ENCODE measurements at places on chromosomes 4 and X. TPM values are rescaled to one million over a fixed set of nuclear protein-coding genes. Genes with fewer than 3 reads are reported as not detected.

DNA sequence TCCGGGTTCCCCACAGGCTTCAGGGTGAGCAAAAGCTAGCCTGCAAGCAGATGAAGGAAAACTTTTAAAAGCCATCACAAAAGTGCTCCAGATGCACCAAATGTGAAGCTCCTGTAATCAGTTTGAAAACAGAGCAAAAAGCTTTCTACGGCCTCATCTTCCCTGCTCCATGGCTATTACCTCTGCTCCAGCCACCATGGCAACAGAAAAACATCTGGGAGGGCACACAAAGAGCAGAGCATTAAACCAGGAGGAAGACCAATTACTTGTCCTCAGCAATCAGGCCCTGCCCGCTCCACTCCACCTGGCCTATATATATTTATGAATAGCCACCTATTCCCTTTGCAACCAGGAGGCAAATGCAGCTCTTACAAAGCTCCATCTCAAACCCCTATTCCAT, 33.6 kb downstream of the TMEM154 start:
- no peak for DNase-seq
- no peak overlapping the region for H3K4me3 ChIP-seq
- H3K36me3 ChIP-seq: no peaks in the 10 kb centered on the region
- H3K4me1 ChIP-seq: no peaks in the 10 kb centered on the region
- H3K27ac ChIP-seq: no peak overlapping the region
- no peaks in the 10 kb centered on the region for H3K27me3 ChIP-seq

- no peak overlapping the region for H3K27ac ChIP-seq
- H3K27me3 ChIP-seq: no peaks in the 10 kb centered on the region
- no peaks in the 10 kb centered on the region for H3K4me1 ChIP-seq
Measured at GRCh38 chr4:181261279-181261678, 981.9 kb upstream of the TENM3 start.

GRCh38 chr4:144179152-144179739, 38.7 kb upstream of the GYPA start:
- H3K27ac ChIP-seq: no peak overlapping the region
- no peak for DNase-seq
- H3K4me3 ChIP-seq: no peak overlapping the region
- H3K36me3 ChIP-seq: no peaks in the 10 kb centered on the region

The RAB9B gene
- polyA plus RNA-seq: 0.80 TPM

The STK26 gene
- 1.1 TPM for polyA plus RNA-seq

DNA sequence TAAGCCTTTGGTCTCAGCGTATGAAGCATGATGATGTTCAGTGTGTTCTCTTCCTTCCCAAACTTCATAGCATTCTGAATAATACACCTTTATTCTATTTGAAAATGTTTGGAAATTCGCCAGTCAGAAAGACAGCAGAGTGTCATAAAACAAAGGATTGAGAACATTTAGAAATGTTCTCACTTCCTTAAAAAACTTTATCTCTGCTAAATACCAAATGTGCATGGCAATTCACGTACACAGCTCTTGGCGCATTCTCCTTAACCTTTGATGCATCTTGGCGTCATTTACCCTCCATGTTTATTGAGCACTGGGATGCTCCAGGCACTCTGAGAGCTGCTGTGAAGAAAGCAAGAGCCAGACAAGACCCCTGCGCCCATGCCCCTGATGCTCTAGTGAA, 7.2 kb upstream of the IRF2 start:
- H3K4me1 ChIP-seq: no peaks in the 10 kb centered on the region
- no peak for DNase-seq
- no peaks in the 10 kb centered on the region for H3K27me3 ChIP-seq

DNA sequence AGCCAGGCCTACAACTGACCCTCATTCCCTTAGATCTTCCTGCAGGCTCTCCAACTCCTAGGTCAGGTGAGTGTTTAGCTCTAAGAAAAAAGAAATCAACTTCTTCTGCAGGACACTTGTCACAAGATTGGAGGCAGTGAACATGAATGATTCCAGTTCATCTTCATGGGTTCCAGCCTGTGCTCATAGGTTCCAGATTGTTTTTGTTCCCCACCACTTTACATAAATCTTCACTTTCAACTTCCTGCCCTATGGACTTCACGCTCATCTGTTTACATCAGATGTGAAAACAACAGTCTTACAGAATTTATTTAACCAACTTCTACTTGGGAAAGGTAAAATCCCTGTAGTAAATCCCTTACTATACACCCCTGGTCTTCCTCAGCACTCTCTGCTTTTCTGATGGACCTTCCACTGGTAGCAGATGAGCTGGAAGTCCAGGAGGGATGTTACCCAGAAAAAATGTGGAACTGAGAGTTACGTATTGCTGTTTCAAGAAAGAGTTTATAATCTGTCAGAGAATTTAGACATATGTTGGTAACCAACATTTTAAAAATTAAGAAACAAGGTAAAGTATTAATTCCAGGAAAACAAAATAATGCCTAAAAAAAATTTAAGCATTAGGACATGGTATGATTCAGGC, 62.4 kb downstream of the ANAPC10 start:
- H3K27ac ChIP-seq: no peak overlapping the region
- DNase-seq: no peak
- no peaks in the 10 kb centered on the region for H3K36me3 ChIP-seq
- H3K4me1 ChIP-seq: peaks cover 10% of the 10 kb centered on the region

GRCh38 chr4:77078401-77078800, 2.6 kb upstream of the CCNI start:
- no peak overlapping the region for H3K4me3 ChIP-seq
- H3K27me3 ChIP-seq: no peaks in the 10 kb centered on the region
- no peak for DNase-seq

The SLC38A5 gene
- 32.4 TPM for polyA plus RNA-seq

The CT45A10 gene
- not detected for polyA plus RNA-seq

The EDNRA gene
- polyA plus RNA-seq: 0.48 TPM

DNA sequence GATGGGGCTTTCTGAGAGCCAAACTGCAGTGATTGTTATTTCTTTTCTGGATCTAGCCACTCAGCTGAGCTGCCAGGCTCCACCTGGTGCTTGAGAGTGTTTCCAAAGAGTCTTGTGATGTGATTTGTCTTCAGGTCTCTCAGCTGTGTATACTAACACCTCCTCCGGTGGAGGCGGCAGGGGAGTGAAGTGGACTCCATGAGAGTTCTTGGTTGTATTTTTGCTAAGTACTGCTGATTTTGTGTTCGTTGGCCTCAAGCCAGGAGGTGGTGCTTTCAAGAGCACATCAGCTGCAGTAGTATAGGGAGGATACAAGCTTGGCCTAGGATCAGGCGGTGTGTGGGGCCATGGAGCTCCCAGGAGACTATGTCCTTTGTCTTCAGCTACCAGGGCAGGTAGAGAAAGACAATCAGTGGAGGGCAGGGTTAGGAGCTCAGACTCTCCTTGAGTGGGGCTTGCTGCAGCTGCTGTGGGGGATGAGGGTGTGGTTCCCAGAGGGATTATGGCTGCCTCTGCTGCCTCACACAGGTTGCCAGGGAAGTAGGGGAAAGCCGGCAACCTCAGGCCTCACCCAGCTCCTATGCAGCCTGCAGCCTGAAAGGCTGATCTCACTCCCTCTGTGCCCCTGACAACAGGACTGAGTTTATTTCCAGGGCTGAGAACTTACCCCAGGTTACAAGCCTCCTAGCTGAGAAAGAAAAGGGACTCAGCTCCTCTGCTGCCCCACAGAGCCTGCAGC, 62.4 kb downstream of the NPFFR2 start:
- H3K27me3 ChIP-seq: no peaks in the 10 kb centered on the region
- no peak for DNase-seq
- H3K27ac ChIP-seq: no peak overlapping the region
- no peaks in the 10 kb centered on the region for H3K4me1 ChIP-seq
- no peak overlapping the region for H3K4me3 ChIP-seq

The SSX4B gene
- polyA plus RNA-seq: not detected

The PALLD gene
- 30.6 TPM for polyA plus RNA-seq

The BST1 gene
- polyA plus RNA-seq: 24.3 TPM

The DIPK2B gene
- polyA plus RNA-seq: not detected

DNA sequence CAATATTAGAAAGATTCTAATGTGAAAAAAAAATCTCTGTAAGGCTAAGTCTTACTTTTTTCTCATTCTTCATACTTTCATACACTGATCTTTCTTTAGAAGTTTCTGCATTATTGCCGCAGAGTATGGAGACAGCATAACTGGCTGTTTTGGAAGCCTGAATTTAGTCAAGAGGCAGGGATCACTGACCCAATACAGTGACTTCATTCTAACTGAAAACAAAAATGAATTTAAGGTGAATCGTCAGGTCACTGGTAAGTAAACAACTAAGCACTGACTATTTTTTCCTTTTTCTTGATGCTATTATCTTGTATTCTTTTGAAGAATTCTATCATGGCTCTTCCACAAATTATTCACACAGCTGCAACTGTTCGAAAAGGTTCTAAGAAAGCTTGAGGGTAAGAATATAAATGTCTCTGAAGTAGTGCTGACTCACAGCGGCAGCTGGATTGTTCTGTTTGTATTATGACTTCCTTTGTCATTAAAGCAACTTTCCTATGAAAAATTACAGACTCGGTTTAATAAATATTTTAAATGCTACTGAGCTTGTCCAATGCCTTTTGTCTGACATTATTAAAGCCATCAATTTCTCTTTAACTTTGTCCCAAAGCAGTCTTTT, 609.3 kb downstream of the FSTL5 start:
- DNase-seq: peak; percentile 12
- H3K4me3 ChIP-seq: no peak overlapping the region
- no peak overlapping the region for H3K27ac ChIP-seq
- H3K36me3 ChIP-seq: no peaks in the 10 kb centered on the region
- H3K27me3 ChIP-seq: no peaks in the 10 kb centered on the region

- no peaks in the 10 kb centered on the region for H3K4me1 ChIP-seq
- DNase-seq: peak; percentile 58
- no peaks in the 10 kb centered on the region for H3K36me3 ChIP-seq
Measured at GRCh38 chr4:80361329-80361900, 25.9 kb downstream of the CFAP299 start.

GRCh38 chr4:82268050-82268825, 105.6 kb downstream of the HNRNPD start:
- no peaks in the 10 kb centered on the region for H3K4me1 ChIP-seq
- no peaks in the 10 kb centered on the region for H3K27me3 ChIP-seq
- no peaks in the 10 kb centered on the region for H3K36me3 ChIP-seq
- H3K4me3 ChIP-seq: peak overlapping the region; percentile 26
- no peak overlapping the region for H3K27ac ChIP-seq

The CNKSR2 gene
- 0.43 TPM for polyA plus RNA-seq

DNA sequence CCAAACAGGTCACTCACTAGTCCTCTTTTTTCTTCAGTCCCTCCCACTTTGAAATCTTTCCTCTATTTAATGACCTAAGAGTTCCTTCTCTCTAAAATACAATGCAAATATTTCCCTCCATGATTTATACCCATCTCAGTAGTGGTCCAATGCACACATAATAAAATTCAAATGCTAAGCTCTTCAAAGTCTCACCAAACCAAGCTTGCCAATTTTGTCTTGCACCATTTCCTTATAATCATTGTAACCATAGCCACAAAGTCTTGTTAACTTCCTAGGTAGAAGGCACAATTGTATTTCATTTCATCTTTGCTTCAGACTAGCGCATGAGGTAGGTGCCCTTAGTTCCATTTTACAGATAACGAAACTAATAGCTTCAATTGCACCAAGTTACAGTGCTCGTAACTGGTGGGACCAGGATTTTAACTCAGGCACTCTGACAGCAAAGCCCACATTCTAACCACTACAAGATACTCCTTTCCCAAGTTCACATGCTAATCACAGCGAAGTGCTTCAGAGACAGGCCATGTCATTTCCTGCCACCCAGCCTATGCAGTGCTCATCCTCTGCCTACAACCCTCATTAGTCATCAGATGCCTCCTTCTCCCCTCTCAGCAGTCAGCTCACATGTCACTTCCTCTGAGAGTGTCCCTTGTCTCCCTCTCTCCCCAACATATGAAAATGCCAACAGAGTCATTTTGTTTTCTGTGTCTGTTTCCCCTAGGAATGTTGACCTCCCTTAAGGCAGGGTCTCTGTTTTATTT, 66.9 kb upstream of the PPARGC1A start:
- no peaks in the 10 kb centered on the region for H3K4me1 ChIP-seq
- H3K27me3 ChIP-seq: no peaks in the 10 kb centered on the region
- H3K4me3 ChIP-seq: no peak overlapping the region
- H3K36me3 ChIP-seq: no peaks in the 10 kb centered on the region
- no peak overlapping the region for H3K27ac ChIP-seq

DNA sequence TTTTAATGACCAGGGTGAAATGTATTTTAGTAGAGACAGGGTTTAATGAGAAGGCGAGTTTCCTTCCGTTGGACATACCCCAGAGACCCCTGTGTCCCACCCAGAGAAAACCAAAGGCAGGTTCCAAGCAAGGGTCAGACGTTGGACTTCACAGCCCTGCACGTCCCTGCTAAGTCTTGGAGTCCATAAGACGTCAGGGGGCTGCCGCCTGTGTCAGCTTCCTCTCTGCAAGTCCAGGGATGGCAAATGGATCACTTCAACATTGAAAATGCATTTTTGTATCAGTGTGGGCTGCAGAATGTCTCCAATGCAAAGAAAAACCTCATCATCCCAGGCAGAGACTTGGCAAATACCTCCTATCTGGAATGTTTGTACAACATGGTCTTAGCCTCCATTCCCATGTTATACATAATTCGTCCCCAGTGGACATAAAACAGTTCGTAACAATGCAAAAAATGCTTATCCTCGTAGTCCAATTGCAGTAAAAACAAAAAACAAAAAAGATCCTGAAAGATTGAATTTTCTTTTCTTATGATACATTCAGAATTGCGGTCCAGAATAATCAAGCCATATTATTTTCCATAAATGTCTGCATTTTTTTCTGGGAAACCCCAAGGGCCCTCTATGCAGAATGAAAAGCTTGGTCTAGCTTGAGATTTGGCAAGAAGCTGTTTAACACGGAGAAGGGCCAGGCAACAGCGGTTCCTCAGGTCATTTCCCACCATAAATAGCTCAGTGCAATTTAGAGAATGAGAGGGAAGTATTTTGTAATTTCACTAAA, 190.9 kb downstream of the SHOX start:
- no peak overlapping the region for H3K27ac ChIP-seq
- no peaks in the 10 kb centered on the region for H3K36me3 ChIP-seq
- no peak overlapping the region for H3K4me3 ChIP-seq

The LRIT3 gene
- polyA plus RNA-seq: not detected

GRCh38 chr4:183950536-183950935, 45.4 kb downstream of the STOX2 start:
- no peaks in the 10 kb centered on the region for H3K4me1 ChIP-seq
- DNase-seq: no peak
- H3K4me3 ChIP-seq: no peak overlapping the region
- H3K36me3 ChIP-seq: no peaks in the 10 kb centered on the region
- H3K27ac ChIP-seq: no peak overlapping the region

The SSX3 gene
- polyA plus RNA-seq: not detected
